NCI-H460 (cell line): ENCODE measurements at places on chromosomes 4 and X.

GRCh38 chr4:37132975-37133360 lies 111.6 kb upstream of the NWD2 start:
- DNase-seq, result no peak

DNA sequence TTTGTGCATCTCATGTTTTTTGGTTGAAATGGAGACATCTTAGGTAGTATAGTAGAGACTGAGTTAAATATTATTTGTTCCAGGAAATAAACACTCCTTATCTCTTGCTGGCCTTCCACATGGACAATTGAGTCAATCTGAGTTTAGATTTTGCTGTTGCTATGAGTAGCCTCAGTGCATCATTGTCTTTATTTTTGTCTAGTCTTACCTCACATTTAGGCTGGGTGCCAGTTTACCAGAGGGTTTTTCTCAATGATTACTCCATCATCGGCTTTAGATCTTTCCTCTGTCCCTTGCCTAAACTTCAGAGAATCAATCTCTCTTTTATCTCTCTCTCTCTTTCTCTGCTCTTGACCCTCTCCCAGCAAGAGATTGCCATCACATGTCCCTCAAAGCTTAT lies 73.6 kb downstream of the GABRB1 start:
- DNase-seq, result no peak

- DNase-seq, result no peak
These were observed 180.7 kb downstream of the ADGRL3 start for GRCh38 chr4:61380865-61381264.

GRCh38 chr4:119748853-119749252 lies 120.2 kb upstream of the PDE5A start:
- no peak for DNase-seq

DNA sequence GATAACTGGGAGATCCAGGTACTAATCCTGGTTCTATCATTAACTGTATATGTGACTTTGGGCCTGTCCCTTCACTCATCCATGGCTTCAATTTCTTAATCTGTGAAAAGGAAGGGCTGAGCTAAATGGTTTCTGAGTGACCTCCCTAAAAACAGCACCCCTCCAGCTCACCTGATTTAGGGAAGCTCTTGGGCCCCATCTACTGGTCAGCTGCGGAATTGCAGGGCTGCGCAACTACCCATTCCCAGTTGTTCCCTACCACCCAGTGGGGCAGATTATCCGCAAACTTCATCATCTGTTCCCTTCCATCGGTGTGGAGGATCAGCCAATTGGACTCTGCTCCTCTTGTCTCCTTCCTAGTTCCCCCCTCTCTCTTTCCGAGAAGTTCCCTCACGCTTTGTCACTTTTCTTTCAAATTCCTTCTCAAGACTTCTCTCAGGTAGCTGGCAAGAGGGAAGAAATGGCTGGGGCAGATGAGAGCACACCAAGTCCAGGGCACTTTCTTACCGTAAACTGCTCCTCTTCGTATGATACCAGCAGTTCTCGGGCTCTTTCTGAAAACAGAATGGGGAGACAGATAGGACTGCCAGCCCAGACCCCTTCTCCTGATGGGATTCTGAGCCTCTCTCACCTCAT lies 5.8 kb downstream of the LAS1L start:
- DNase-seq, result peak; percentile 36

DNA sequence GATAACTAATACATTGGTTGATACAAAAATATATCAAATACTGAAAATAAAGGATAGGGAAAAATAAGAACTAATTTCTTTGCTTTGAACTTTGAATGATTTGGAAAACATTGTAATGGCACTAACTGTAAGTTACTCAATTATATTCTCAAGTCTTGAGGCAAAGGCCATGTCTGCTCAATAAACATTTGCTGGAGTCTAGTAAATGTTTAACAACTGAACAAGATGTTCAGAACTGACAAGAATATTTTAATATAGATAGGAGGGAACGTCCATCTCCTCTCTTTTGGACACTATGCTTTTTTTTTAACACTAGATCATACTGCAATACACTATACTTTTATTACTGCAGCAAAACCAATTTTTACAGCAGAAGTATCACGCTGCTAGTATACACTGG lies 76.2 kb downstream of the PRSS12 start:
- DNase-seq, result no peak

- DNase-seq, result no peak
These were observed 27.2 kb downstream of the UPRT start for GRCh38 chrX:75301060-75301459.

- DNase-seq, result no peak
These were observed 19.9 kb upstream of the ENPP6 start for GRCh38 chr4:184237612-184238011.

DNA sequence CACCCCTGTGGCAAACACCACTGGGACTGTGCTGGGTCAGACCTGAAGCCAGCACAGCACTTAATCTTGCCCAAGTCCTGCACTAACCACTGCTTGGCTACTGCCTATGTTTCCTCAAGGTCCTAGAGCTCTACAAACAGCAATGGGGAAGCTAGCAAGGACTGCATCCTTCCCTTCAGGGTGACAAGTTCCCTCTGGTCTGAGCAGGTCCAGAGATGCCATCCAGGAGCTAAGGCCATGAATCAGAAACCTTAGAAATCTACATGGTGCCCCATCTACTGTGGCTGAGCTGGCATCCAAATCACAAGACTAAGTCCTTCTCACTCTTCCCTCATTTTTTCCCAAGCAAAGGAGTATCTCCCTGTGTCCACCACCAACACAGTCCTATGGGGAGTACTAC lies 239.7 kb upstream of the UGT8 start:
- DNase-seq, result no peak

GRCh38 chr4:48324281-48324680 lies 17.0 kb upstream of the SLAIN2 start:
- no peak for DNase-seq

- DNase-seq, result no peak
These were observed 47.9 kb downstream of the CXCL1 start for GRCh38 chr4:73917081-73917501.

DNA sequence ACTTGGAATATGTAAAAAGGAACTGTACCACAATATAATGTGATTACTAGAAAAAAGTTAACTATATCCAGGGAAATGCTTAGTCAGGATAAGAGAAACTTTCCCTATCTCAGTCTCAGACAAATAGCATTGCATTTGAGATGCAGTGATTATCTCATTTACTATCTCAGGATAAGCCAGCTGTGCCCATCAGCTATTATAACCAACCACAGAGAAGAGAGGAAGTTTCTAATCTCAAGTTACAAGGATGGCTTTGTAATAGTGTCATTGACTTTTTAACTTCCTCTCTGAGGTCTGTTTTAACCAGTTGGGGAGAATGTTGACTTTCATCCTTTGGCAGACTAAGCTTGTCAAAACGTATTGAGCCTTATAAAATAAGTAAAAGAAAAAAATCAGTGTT lies 56.5 kb downstream of the SNX25 start:
- no peak for DNase-seq

- DNase-seq, result peak; percentile 3
These were observed 41.3 kb upstream of the GPR78 start for GRCh38 chr4:8538703-8539567.

DNA sequence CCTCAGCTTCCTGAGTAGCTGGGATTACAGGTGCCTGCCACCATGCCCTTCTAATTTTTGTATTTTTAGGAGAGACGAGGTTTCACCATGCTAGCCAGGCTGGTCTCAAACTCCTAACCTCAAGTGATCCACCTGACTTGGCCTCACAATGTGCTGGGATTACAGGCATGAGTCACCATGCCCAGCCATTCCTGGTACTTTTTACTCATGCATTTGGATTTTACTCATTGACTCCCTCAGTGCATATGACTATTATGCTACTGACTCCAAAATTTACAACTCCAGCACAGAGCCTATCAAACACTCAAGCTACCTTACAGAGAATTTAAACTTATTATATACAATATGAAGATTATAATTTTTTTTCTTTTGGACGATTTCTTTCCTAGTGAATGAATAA lies 199.9 kb downstream of the CXXC4 start:
- DNase-seq, result no peak

DNA sequence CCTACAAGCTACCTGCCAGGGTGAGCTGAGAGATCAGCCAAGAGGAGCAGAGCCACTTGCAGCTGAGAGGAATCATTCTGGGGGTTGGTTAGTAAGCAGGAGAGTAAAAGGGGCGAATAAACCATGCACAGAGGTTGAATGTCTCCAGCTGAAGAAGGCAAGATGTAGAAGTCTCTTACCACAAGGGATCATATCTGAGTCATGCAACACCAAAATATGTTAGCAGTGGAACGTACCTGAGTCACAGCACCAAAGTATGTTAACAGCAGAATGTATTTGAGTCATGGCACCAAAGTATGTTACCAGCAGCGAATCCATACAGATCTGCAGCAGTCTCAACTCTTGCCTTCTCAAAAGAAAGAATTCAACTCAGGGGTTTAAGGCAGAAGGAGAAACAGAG lies 29.9 kb downstream of the C4orf51 start:
- no peak for DNase-seq

DNA sequence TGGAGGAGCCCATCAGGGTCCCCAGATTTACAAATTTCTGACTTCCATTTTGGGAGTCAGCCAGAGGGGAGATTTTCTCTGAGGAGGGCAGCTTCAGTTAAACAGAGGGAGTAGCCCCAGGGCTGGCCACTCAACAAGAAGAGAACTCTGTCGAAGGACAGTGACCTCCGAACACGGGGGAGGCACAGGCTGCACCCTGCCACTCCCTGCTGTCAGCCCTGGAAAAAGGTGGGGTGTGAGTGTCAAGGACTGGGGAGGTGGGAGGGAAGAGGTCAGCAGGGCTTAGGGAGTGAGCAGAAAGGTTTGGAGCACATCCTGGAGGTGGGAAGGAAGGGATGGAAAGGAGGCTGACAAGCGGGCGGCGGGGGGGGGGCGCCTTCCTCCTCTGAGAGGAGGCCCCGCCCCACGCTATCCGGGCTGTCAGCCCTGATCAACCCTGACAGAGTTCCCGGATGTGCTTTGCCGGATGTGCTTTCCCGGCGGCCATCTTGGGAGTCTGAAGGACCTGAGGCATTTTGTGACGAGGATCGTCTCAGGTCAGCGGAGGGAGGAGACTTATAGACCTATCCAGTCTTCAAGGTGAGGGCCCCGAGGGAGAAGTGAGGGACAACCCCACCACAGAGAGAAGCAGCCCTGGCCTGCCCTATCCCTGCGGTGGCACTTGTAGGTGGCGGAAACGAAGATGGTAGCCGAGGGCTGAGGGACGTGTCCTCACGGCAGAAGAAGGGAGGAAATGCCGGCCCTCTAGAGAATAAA lies at the start of gene MAGEC1:
MAGEC1 (plus strand) TSS at position 495 of the 756 bp plus-strand sequence. CDS start 1,179 bp downstream, outside the sequence.
- no peak for DNase-seq

- DNase-seq, result no peak
These were observed 189.8 kb upstream of the ANK2 start for GRCh38 chr4:112859456-112860184.

DNA sequence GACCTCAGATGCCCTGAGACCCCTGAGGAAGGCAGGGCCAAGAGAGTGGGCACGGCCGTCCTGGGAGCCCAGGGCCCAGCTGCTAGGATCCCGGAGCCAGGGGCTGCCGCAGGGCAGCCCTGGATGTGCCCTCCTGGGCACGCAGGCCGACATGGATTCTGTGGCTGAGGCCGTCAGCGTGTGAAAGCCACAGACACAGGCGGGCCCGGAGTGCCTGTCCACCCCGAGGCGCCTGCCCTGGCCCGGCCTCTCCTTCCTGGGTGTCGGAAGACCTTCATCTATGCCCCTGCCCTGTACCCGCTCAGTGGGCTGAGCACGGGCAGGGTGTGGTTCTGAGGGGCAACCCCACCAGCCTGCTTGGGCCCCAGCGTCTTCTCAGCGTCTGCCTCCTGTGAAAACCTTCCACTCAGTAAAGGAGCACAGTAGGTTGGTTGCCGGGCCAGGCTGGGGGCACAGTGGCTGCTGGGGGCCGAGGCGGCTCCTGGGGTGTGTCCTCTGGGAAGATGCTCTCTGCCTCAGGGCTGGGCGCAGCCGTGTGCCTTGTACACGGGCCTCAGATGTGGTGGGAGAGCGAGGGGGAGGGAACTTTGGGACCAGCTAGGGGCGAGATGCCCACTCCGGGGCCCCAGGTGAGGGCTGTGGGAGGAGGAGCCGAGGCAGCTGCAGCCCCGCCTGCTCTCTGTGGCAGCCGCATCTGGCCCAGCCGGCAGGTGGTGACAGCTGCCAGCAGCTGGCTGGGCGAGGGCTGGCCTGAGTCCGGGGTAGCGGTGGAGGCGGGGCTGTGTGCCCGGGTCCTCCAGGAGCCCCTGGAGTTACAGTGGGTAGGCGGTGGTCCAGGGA lies 20.8 kb downstream of the FGFRL1 start:
- DNase-seq, result no peak

DNA sequence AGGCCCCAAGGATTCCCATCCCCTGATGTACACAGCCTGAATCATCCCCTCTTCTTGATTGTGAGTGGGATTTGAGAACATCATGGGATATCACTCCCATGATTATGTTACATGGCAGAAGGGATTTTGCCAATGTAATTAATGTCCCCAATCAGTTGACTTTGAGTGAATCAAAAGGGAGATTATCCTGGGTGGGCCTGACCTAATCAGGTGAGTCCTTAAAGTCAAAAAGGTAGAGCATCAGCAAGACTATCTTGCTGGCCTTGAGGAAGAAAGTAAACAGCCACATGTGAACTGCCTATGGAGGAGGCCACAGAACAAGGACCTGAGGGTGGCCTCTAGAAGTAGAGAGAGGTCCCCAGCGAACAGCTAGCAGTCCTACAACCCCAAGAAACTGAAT lies 203.1 kb upstream of the ATP6AP2 start:
- DNase-seq, result no peak

GRCh38 chr4:12399781-12400180 lies 971.1 kb upstream of the HS3ST1 start:
- DNase-seq, result no peak

DNA sequence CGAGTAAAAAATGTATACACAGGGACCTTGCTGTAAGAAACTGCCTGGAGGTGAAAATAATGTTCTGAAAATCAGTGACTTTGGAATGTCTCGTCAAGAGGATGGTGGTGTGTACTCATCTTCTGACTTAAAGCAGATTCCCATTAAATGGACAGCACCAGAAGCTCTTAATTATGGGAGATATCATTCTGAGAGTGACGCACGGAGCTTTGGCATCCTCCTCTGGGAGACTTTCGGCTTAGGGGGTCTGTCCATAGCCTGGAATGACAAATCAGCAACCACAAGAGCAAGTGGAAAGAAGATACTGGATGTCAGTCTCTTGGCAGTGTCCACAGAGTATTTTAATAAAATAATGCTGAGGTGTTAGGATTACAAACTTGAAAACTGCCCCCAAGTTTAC lies 129.4 kb downstream of the THOC2 start:
- DNase-seq, result no peak

GRCh38 chr4:165634766-165635165 lies 238.3 kb upstream of the TLL1 start:
- DNase-seq, result no peak

DNA sequence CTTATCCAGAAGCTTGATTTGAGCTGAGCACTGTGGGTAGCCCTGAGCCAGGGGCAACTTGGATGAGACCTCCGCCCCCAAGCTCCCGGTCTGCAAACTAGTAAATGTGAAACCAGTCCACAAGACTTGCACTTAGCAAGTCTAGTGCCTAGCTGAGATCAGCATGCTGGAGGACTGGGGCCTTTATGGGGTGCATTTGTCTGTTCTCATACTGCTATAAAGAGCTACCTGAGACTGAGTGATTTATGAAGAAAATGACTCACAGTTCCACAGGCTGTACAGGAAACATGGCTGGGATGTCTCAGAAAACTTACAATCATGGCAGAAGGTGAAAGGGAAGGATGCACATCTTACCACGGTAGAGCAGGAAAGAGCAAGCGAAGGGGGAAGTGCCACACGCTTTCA lies 42.1 kb upstream of the HOPX start:
- no peak for DNase-seq

- no peak for DNase-seq
These were observed 39.5 kb upstream of the RELL1 start for GRCh38 chr4:37725718-37726117.
